ENCODE measurements at places on chromosomes 4 and X.

DNA sequence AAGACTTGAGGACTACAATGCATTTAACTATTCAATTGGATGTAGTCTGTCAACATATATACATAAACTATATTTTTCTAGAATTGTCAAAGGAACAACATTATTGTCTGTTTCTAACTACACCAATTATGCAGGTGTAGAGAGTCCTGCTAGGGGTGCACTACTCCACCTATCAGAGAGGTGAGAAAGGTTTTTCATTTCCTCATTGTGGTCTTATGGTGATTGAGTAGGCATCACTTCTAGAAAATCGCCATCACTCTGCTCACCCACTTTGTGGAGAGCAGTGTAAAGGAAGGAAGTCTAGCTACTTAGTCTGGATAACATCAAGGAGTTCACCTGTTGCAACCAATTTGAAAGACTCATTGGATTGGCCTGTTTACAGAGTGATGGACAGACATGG is 4.4 kb upstream of the ADH1C start:
- DNase-seq = no peak

- no peak for DNase-seq
Measured at GRCh38 chr4:182649698-182650477, 267.3 kb downstream of the DCTD start.

DNA sequence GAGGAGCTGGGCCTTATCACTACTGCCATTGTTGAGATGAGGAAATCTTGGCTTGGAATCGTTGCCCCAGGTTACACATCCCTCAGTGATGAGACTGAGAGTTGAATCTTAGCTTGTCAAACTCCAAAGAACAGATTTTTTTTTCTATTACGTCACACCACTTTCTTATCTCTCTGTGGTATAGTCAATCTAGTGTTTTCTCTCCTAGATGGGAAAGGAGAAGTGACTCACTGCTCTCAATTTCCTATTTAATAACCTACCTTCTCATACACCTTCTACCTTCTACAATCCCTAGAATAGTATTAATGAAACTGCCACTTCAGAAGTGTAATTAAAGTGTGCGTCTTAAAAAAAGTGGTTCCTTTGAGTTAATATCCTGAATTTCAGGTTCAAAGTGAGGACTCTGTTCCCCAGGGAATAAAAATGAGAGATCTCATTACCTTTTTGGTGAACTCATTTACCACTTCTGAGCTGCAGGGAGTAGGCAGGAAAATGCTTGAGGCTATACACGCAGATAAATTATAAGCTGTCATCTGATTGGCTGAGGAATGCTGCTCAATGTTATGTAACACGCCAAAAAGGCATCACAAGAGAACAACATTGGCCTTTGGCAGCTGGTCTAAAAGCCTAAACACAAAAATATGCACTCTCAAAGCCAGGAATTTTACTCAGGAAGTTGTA is 59.3 kb downstream of the MAD2L1 start:
- no peak for DNase-seq

GRCh38 chrX:49282647-49283011 is 13.0 kb downstream of the PPP1R3F start:
- no peak for DNase-seq

GRCh38 chr4:183435803-183436202 is 8.6 kb upstream of the CDKN2AIP start:
- no peak for DNase-seq

- DNase-seq = no peak
Measured at GRCh38 chr4:48899432-48899749, 7.2 kb downstream of the OCIAD2 start.

DNA sequence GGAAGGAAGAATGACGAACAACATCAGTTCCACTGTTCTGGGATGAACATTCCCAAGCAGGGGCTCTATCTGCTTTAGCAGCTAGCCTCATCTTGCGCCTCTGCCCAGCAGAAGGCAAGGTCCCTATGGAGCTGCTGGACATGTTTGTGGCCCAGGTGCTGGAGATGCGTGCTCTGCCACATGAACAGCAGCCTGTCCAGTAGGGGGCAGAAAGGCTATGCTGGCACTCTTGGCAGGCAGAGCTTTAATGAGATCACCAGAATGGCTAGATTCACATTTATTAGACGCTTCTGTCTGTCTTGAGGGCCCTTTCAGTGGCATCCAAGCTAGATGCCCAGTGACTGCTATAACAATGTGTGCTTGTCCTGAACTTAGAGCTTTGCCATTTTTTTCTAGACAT is 1826.0 kb downstream of the STIM2 start:
- no peak for DNase-seq

GRCh38 chr4:56995525-56995924 is 16.8 kb downstream of the POLR2B start:
- no peak for DNase-seq

GRCh38 chr4:87180767-87181166 is 39.7 kb downstream of the KLHL8 start:
- no peak for DNase-seq

- DNase-seq = no peak
Measured at GRCh38 chr4:95508421-95508820, 40.4 kb downstream of the UNC5C start.

GRCh38 chr4:95432466-95432865 is 116.3 kb downstream of the UNC5C start:
- no peak for DNase-seq

- no peak for DNase-seq
Measured at GRCh38 chrX:31213941-31214340, 142.1 kb upstream of the FTHL17 start.

DNA sequence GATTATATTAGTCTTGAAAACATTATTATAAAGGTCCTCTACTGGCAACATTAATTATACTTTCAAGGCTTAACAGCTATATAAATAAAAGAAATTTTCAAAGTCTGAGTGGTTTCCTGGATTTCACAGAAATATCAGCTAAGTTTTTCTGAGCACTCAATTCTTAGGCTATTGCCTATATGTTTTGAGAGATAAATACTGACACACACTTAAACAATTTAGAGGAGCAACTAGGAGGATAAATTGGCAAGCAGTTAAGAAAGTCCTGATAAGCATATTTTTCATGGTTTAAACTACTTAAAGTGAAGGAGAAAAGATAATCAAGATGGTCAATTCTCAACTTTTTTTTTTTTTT is 2.7 kb upstream of the MGARP start:
- DNase-seq = no peak

DNA sequence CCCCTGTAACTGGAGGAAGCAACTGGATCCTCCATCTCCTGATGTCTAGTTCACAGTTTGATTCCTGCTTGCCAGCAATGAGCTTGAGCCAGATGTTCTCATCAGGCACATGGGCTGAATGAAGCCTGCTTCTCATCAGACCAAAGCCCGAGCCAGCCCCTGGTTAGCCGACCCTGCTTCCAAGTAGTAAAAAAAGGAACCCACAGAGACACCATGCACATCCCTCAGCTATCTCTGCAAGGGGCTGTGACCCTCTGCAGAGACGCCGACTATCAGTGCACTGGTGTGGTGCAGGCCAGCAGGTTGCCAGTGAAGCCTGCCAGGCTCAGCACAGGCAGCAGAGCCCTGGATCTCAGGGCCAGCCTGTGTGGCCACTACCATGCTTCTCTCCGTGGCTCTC is 2.8 kb downstream of the DCTD start:
- DNase-seq = no peak

DNA sequence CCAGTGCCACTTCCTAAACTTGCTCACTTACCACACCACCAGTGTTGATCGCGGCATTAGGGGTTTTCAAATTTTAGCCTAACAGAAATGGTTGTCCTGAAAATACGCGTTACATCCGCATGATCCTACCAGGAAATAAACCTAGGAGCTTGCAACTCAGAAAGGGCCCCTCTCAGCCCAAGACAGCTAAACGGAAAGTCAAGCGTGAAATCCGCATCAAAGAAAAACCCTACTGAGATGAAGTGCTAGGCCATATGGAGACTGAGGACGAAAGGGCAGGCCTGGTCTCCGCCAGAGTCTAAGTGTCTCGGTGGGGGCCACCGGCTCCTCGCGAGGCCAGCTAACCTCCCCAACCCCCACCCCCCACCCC is 626 bp downstream of the YTHDC1 start:
- DNase-seq = no peak

DNA sequence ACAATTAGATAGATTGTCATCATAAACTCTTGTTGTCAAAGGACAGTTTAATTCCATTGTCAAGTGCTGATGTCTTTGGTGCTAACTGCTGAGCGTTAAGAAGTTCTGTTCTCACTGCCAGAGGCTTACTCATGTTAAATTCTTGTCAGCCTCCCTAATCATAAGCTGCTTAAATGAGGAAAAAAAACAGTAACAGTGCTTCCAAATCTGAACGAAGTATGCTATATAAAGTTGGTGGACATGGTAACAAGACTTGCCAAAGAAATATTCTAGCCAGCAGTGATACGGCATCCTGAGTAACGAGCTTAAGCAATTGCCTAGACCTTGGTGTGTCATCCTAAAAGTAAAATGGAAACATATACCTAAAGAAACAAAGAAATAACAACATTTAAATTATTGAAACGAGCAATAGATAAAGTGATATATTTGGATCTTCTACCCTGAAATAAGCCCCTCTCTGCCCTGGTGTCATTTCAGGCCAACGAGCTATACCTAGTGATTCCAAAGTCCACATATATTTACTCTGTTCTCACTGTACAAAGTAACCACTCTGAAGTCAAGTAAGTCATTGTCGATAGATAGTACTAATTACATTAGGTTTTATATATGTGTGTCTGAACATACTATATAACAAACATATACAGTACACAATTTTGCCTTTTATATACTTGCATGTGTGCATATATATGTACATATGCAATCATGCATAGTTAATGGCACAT is 339.7 kb upstream of the HS3ST1 start:
- DNase-seq = no peak

DNA sequence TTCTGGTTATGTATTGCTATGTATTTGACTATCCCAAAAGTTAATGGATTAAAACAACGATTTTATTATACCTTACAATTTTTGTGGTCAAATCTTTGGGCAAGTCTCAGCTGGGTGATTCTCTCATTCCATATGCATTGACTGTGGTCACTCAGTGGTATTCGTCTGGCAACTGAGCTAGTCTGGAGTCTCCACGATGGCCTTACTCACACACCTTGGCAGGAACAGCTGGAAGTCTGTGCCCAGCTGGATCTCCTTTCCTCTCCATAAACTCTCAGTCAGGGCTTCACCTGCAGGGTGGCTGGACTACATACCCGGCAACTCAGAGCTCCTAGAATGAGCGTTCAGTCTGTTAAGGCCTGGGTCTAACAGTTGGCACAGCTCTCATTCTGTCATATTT is 141.1 kb upstream of the WDFY3 start:
- no peak for DNase-seq

- DNase-seq = no peak
Measured at GRCh38 chr4:1191621-1192020, 19.2 kb upstream of the SPON2 start.

- no peak for DNase-seq
Measured at GRCh38 chr4:170051402-170051801, 25.2 kb upstream of the MFAP3L start.

GRCh38 chrX:110734271-110734670 is 61.3 kb downstream of the CHRDL1 start:
- DNase-seq = no peak

DNA sequence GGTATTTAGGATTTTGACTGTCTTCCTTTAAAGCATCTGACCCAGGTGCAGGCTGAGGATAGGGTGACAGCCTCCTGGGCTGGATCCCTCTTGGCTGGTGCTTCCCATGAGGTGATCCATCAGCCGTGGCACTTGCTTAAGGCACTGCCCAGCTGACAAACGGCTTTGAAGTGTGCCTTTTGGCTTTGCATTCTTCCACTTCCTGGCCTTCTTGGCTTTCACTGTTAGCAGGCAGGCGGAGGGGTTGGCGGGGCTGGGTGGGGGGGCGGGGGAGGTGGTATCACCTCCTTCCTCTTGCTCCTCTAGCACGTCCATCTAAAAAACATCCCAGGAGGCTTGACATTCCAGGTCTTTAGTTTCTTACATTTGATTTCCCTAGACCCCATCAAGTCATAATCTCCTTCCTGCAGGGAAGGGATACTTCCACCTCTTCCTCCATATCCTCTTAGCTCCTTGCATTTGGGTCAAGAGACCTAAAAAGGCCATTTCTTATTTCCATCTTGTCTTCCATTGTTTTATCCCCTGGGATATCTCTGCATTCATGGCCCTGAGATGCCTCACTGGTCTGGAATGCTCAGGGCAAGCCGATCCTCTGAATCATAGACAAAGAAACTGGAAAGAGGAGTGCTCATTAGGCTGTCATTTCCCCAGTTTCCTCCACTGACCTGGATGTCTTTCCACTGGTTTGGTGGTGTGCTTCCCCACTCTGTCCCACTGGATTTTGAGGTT is 11.3 kb upstream of the APLN start:
- no peak for DNase-seq

DNA sequence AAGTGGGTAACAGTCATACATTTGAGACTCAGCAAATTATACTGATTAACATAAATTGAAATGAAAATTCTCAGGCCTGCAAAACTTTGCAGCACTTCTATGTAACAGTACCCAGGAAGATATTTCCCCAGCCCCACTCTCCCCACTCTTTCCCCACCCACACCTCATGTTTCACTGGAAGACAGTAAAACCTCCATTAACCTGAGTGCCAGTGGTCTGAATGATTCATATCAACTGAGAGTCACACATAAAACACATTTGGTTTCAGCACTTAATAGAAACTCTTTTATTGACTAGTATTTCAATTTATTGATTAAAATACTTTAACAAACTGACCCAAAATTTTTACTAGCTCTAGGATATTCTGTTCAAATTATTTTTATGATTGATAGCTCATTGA is 6.9 kb downstream of the CXCL6 start:
- no peak for DNase-seq

DNA sequence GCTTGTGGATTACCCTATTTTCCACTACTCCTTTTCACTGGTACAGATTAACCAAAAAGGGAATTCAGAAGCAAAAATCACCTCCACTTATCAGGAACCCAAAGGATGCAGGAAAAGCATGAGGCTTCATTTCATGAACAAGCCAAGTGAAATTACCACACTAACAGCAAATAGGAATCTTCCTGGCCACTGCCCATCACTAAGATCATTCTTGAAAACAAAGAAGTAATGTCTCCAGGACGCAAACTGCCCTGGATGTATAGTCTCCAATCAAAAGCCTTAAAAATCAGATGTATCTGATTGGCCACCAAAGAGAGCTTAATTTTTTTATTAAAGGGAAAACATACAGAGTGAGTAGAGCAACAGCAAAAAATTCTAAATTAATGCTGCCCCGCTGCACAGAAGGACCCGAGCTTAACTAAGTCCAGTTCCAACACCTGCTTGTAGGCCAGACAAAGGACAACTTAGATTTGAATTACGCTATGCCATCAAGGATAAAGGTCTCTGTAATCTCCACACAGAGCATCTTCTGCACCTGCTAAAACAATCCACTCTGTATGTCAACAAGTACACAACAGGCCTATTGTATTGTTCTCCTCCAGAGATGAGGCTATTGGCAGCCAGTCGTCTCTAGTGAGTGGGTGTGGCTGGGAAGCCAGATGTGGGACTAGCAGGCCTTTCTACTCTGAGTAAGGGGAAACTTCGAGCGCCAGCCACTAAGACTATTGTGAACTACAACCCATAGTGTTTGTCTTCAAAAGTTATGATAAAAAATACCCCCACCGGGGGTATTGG is 12.4 kb downstream of the ZDHHC9 start:
- DNase-seq = no peak
